Skeletal muscle cell (primary cell): ENCODE measurements at places on chromosomes 12 and 14.

- no peak for DNase-seq
These were observed 12.6 kb upstream of the SERPINA10 start for GRCh38 chr14:94305620-94306019.

GRCh38 chr12:47361389-47362021, 281.7 kb upstream of the AMIGO2 start:
- no peak for DNase-seq

GRCh38 chr12:82625523-82625922, 61.2 kb upstream of the TMTC2 start:
- no peak for DNase-seq

- DNase-seq: no peak
These were observed 449 bp downstream of the THAP2 start for GRCh38 chr12:71664411-71665089.

- no peak for DNase-seq
These were observed 51.1 kb downstream of the ZFYVE26 start for GRCh38 chr14:67765192-67765834.

DNA sequence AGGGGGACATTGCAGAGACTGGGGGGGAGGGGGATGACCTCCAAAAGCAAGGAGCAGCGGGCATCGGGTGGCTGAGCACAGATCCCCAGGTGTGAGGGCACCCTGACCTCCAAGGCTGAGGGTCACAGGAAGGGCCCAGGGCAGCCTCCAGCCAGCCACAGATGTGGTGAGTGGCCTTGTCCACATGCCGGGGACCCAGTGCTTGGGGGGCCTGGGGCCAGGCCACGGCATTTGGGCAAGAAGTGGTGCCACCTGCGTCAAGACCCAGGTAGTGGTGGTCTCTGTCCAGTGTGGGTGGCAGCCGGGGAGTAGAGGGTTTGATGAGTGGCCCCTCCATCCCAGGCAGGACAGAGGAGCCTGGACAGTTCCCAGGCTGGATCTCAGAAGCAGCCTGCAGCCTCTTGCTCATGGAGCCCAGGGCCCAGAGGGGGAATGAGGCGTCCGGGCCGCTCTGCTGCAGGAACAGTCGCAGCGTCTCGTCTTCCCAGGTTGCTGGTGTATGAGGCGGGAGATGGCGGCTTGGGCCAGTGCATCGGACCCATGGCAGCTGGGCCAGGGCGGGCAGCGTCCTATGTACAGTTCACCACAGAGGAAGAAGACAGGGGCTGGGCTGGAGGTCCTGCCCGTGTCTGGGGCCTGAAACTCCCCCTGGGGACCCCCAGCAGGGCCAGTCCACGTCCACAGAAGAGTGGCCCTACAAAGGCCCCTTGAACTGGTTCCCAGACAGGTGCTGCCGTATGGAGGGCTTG, 33.5 kb downstream of the CCNK start:
- no peak for DNase-seq

GRCh38 chr12:74334780-74335179, 202.9 kb upstream of the ATXN7L3B start:
- peak; percentile 29 for DNase-seq

DNA sequence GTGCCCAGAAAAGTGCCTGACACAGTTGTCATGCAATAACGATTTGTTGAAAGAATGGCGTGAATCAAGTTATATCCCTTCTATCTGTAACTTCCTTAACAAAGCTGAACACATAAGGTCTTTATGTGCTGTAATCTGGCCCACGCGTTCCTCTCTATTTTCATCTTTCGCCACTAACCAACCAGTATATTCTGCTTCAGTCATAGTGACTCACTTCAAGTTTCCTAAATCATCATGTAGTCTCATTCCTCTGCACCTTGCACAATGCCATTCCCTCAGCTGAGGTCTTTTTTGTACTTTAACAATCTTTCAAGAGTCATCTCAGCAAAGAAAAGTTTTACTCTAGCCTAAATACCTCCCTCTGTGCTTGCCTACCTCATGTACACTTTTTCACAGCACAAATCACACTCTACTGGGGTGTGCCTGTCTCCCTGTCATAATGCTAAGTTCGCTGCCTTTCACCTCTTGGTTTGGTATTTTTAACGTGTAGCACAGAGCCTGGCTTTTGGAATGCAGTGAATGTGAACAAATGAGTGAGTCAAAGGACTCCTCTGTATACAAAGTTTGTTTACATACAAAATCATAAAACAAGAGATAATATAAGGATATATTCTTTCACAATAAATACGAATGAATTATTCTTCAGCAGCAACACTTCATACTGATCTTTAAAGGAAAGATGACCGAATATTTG, 2.9 kb upstream of the CMAS start:
- peak; percentile 38 for DNase-seq

- peak; percentile 53 for DNase-seq
These were observed 127.7 kb downstream of the TMEM30B start for GRCh38 chr14:61153431-61153830.

DNA sequence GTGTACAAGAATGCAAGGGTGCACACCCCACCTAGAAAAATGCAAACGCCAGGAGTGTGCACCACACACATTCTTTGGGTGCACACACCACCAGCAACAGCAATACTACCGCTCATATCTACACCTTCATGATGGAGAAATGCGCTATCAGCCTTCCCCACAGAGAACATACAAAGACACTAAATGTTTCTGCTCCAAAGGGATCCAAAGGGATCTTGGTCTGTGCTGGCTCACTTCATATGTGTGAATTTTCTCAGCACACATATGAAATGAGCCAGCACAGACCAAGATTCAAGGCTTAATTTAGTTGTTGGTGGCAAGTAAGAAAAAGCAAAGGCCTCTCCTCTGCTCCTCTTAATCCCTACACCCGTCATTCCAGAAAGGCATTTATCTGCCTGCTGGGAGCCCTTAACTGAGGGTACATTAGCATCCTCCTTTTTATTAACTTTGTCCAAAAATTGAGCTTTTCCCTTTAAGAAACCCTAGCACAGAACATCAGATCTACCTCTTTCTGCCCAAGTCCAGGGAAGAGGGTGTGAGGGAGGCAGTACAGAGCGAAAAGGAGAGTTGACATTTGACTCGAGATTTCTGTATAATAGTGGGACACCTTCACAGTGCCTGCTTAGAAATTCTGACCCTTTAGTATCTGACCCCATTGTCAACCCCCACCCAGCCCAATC, 8.3 kb downstream of the BMP4 start:
- no peak for DNase-seq

DNA sequence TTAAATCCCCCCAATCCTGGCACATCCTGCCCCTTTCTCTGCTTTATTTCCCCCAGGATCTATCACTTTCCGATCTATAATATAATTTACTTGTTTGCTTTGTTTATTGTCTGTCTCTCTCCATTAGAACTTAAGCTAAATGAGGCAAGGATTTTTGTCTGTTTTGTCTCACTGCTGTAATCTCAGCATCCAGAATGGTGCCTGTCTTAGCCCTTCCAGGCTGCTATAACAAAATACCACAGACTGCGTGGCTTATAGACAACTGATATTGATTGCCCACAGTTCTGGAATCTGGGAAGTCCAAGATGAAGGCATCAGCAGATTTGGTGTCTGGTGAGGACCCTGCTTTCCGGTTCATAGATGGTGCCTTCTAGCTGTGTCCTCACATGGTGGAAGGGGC, 65.2 kb downstream of the VWF start:
- DNase-seq: no peak

- DNase-seq: no peak
These were observed 88.7 kb downstream of the ACADS start for GRCh38 chr12:120814203-120814902.

- no peak for DNase-seq
These were observed 208.2 kb upstream of the FOXN3 start for GRCh38 chr14:89625244-89625713.

DNA sequence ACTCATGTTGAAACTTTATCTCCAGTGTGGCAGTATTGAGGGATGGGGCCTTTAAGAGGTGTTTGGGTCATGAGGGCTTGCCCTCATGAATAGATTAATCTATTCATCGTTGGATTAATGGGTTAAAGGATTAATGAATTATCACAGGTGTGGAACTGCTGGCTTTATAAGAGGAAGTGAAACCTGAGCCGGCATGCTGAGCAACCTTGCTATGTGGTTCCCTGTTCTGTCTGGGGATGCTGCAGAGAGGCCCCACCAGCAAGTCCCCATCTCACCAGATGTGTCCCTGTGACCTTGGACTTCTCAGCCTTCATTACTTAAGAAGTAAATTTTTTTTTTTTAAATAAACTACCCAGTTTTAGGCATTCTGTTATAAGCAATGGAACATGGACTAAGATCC, 109.6 kb downstream of the DYRK2 start:
- no peak for DNase-seq

DNA sequence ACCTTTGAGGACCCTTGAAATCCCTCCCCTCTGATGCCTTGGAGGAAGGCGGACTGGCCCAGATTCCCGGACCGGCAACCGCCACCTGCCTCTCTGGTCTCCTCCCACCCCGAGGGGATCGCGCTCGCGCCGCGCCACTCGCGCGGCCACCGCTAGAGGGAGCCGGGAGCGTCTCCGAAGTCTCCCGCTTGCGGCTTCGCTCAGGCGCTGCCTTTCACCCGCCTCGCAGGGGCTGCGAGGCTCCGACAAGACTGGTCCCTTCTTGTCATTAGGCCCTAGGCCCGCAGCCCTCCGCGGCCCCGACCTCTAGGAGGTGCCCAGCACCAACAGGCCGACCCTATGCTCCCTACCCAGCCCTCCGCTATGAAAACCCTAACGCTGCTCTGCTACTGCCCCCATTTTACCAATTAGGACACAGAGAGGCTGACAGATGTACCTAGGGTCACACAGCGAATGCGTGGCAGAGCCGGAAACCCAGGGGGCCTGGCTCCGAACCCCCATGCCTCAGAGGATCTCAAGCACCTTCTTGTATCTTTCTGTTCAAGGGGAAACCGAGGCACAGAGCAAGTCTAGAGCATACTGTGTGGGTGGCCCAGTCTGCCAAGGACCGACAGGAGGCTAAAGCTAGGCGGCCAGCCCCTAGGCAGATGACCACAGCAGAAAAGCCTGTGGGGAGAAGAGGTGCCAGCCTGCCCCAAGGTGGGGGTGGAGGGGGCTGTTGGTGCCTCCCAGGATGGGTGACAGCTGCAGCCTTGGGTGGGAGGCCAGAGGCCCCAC, 21.4 kb upstream of the VSX2 start:
- DNase-seq: no peak

DNA sequence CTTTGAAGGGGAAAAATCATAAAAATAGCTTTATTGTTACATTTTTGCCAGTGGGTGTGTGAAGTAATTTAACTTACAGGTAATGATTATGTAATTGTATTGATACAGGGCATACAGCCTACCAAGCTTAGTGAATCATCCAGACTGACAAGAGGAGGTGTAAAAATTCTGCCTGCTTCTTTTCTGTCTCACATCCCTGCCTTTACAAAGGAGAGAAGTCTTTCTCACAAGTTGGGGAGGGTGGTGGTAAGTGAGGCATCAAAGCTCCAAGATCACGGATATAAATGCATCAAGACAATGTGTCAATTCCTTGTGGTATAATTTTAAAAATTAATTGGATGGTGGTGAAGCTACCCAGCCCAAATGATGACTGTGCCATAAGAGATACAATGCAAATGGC, 39.0 kb upstream of the G2E3 start:
- no peak for DNase-seq

DNA sequence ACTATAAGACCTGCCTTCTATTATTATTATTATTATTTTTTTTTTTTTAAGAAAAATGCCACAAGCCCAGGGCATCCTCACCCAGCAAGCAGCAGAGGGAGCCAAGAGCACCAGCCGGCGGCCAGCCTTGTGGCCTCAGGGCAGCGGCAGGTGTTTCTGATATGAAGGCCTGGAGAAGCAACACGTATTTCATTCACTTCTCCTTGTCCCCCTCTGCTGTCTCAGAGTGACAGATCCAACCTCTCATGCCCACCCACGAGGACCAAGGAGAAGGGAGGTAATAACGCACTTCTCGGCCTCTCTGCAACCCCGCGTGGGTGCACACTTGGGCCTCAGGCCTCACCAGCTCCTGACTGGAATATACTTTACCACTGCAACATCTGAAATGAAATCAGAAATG, 25.4 kb downstream of the CDC42BPB start:
- no peak for DNase-seq

DNA sequence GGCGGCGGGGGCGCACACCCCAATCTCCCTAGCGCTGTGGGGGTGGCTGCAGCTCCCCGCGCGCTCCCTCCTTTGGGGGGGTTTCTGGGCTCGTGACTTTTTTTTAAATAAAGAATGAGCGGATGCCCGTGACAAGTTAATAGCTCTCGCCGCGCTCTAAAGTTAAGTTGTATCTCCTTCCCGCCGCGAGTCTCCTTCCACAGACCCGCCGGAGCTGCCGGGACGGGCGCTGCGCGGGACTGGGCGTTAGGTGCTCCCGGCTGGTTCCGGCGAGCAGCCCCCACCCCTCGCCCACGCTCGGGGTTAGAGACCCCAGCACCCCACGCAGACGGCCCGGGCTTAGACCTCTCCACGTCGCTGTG, 82.6 kb upstream of the HMGA2 start:
- DNase-seq: no peak

GRCh38 chr12:15428632-15429031, 106.3 kb downstream of the PTPRO start:
- DNase-seq: no peak

GRCh38 chr12:108846290-108846701, 11.1 kb downstream of the SSH1 start:
- DNase-seq: no peak

DNA sequence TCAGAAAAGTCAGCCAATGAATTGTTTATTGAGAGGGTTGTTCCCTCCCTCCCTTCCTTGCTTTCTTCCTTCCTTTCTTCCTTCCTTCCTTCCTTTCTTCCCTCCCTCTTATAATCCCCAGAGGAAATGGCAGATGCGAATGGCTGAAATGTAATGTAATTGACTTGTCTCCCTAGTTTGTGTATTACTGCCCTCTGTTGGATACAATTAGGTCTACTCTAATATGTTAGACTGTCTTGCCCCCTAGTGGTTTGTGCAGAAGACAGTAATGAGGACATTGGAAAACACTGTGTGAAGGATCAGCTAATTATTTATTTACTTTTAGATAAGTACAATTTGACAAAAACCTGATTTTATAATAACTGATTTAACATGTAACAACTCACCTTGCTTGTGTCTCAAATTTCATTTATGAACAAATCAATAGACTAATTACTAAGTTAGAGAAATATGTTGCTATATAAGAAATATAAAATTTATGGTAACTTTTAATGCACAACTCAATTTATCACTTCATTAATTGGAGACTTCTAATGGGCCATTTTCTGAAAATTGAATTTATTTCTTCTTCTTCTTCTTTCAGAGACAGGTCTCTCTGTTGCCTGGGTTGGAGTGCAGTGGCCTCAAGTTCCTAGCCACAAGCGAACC, 229.8 kb upstream of the LRIG3 start:
- DNase-seq: peak; percentile 55

DNA sequence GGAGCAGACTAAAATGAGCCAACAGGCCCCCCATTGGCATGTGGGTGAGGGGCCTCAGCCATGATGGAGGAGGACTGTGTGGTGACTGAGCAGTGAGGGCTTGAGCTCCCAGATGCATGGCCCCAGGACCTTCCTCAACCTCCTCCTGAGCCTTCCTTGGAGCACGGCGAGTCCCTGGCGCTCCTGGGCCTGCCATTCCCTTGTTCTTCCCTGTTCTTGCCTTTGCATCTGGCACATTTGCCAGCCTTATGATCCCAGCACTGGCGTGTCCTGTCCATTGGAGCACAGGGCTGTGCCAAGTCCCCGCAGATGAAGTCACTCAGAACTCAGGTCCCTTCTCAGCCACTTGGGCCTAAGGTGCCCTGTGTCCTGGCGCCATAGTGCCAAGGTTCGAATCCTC, 40.3 kb upstream of the MEG3 start:
- no peak for DNase-seq

GRCh38 chr12:116539905-116540482, 19.2 kb upstream of the MAP1LC3B2 start:
- DNase-seq: no peak

GRCh38 chr12:117380083-117380482, 18.7 kb upstream of the NOS1 start:
- DNase-seq: no peak
